ENCODE measurements at places on chromosomes 3 and 15.

DNA sequence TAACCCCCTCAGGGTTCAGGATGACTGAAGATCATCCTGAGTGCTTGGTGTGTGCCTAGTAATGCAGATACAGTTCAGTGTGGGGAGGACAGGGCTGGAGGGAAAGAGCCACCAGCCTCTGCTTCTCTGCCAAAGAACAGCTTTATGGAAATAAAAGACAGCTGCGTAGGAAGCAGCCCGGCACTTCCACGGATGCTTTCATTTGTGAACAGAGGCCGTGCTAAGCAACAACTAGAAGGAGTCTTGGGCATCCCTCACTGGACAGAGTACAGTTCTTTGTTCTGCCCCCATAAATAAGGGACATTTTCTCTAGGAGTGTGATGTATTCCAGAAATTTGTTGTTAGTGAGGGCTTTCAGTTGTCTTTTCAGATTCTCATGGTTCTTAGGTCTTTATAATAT is 194.8 kb upstream of the RGMA start:
- no peak for DNase-seq

DNA sequence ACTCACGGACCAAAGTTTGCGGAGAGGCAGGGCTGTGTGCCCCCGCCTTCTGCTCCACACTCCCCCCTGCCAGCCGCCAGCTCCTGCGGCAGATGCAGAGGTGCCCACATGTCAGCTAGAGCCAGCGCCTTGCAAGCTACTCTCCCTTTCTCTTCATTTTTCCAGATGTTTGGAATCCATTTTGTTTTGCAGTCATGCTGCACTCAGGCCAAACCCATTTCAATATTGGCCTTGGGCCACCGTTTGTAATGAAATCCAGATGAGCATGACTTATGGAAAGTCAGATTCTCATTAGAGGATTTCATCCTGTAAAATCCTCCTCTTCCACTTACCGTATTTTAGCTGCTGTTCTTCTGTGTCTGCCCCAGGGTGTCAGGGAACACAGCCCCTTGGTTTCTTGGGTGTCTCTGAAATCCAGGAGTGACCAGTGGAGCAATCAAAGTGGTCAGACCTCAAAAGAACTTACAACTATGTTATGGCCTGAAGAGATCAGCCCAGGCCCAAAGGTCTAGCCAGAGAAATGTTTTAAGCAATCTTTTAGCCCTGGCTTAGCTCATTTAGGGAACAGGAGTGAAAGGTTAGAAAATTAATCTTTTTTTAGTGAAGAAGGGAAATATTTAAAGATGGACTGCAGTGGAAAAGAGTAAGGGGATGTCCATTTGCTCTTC is 65.8 kb downstream of the AAGAB start:
- DNase-seq: no peak

DNA sequence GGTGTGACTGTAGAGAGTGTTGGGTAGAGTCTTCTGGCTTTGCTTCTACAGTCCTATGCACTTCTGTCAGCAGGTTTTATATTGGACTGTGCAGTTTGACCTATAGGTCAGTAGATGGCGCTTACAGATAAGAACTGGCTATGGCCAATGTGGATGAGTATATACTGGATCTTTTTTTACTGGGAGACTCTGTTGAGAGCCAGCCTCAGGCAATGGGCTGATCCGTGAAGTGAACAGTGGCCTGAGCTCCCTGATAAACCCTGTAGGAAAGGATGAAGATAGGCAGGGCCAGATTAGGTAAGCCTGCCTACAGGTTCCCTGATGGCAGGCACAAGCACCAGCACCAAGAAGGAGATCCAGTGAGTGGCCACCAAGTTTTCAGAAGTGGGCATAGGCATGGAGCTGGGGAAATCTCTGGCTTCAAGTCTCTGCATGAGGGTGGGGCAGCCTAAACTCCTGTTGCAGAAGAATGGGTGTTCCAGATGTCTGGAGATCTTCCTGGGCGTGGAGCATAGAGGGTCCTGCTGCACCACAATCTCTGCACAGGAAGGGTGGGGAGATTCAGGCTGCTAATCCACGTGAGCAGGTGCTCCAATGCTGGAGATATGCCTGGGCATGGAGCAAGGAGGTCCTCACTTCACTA is 326.0 kb upstream of the SGO1 start:
- DNase-seq: no peak

DNA sequence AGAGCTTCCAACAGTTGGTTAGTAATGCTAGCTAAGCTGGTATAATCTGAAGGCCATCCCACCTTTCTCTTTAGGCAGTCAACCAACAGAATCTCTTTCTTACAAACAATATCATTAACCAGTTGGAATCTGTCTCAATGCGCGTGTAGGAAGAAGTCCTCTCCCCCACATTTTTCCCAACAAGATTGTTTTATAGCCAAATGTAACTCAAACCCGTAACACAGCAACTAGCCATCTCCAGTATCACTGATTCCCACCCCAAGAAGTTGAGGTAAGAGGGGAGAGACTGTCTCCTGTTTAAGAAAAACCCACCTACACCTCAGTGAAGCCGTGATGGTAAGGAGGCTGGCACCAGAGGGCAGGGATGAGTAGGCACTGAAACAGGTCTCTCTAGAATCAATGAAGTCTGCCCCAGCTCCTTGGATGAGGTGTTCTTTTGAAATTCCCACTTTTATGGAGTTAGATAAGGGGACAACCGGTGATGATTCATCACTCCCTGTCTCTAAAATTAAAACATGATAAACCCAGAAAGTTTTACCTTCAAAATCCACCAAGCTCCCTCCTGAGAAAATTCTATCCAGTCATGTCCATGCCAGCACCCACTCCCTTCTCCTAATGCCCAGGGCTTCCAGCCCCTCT is 30.9 kb downstream of the CDC25A start:
- no peak for DNase-seq

DNA sequence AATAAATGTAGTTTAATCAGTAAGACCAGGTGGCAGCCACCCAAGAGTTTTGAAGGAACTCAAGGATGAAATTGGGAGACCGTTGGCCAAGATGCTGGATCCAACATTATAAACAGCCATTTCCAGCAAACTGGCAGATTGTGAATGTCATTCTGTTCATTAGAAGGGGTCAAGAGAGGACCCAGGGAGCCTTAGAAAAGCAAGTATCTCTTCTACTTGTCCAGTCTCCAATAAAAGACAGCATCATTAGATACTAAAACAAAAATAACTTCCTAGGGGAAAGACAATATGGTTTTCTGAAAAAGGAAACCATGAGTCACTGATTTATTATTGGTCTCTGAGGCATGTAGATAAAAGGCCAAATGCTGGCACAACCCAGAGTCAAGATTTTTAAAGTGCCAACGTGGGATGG is 67.9 kb downstream of the GADL1 start:
- DNase-seq: no peak

DNA sequence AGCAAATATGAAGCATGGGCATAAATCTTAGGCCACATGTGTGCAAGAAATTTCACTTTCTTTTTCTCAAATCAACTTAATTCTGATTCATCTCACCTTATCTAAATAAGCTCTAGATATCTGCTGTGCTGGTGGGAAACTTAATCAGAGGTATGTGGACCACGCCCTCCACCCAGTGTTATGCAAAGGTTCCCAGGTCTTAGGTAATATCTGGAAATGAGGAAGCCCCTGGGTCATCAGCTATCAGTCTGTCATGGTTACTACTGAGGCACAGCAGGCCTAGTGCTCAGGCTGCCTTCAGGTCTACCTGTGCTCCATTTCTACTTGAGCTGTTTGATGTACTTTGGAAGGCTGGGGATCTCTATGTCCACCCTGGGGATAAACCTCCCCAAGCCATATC is 134.4 kb upstream of the KCNH8 start:
- no peak for DNase-seq

- no peak for DNase-seq
These were observed 74.5 kb downstream of the RAB7A start for GRCh38 chr3:128800241-128801187.

- no peak for DNase-seq
These were observed 103.6 kb upstream of the BFSP2 start for GRCh38 chr3:133295944-133296917.

GRCh38 chr15:60384053-60384452 is 13.7 kb downstream of the ANXA2 start:
- DNase-seq: no peak

- no peak for DNase-seq
These were observed 25.4 kb downstream of the EDEM1 start for GRCh38 chr3:5212628-5213573.

- DNase-seq: no peak
These were observed 26.6 kb downstream of the CCPG1 start for GRCh38 chr15:55381595-55381994.

DNA sequence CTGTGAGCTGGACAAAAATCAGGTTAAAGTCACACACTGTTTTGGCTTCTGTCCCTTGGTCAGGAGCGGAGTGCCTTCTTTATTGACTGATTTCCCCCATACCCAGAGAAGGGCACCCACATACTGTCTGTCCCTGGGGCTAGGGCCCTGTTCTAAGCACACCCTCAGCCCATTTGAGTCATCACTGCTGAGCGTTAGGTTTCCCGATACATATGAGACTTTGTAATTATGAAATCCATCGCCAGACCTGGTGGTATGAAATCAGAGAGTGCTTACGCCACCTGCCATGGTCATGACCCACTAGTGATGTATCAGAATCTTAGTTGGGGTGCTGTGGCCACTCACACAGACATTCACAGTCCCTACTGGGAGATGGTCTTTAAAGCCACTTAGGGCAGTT is 96.8 kb downstream of the CHDH start:
- no peak for DNase-seq

- DNase-seq: no peak
These were observed 46.9 kb upstream of the NEDD4 start for GRCh38 chr15:56040081-56041035.

DNA sequence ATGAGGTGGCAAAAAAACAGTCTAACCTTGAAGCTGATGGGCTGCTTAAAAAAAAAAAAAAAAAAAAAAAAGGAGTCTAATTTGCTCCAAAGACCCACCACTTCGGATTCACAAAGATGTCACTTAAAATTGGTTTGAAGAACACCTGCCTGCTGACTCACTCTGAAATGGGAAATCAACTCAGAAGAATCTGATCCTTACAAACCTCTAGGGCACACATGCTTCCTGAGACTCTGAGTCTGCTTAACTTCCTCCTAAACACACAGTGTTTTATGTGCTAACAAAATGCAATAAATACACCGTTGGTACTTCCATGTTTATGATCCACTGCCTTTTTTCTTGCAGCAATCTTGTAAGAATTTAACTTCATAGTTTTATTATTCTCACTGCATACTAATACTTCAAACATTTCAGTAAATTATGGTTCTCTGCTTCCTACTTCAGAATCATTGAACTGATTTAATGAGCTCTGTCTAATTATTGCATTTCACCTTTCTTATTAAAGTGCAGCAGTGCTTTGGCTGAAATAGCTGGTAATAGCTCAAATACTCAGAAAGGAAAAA is 73.0 kb upstream of the FRMD4B start:
- DNase-seq: no peak

- no peak for DNase-seq
These were observed 8.1 kb downstream of the PPM1M start for GRCh38 chr3:52253314-52254304.

- no peak for DNase-seq
These were observed 25.4 kb upstream of the AVEN start for GRCh38 chr15:34064438-34064837.

- DNase-seq: no peak
These were observed 120.7 kb downstream of the FNDC3B start for GRCh38 chr3:172159962-172160538.

GRCh38 chr15:48423342-48423741 is 92.1 kb downstream of the DUT start:
- DNase-seq: no peak

DNA sequence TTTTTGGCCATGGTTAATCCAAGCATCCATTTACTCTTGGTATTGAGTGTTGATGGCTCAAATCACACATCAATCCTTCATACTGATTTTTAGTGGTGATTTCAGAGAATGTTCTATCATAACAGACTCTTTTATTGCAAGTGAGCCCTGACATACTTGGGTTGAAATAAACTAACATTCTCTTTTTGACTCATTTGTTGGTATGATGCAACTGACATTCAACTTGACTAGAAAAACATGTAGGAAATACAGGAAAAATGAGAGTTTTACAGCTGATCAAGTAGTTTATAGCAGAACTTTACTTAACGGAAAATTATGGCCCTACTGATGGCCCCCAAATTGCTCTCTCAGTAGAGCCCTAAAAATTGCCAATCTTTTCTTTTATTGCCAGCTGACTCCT is 173.9 kb upstream of the CD96 start:
- DNase-seq: no peak

- no peak for DNase-seq
These were observed 1.4 kb upstream of the GHSR start for GRCh38 chr3:172449466-172450149.

- DNase-seq: no peak
These were observed 76.6 kb upstream of the DLG1 start for GRCh38 chr3:197375001-197375441.

DNA sequence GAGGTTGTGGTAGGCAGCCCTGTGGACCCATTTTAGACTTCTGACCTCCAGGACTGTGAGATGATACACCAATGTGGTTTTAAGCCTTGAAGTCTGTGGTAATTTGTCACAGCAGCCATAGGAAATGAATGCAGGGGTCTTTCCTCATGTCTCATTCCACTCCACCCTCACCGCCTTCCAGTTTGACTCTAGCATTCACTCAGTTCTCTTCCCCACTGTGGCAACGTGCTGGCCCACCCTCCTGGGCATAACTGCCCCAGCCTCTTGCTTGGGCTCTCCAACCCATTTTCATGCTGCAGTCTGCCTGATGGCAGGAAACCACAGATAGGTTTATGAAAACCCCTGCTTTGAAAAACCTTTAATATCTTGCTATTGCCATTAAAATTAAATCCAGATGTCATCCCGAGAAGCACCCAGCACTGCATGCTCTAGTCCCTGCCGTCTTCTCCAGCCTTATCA is 7.3 kb upstream of the TRNT1 start:
- DNase-seq: no peak

GRCh38 chr3:9681723-9682081 is 21.9 kb upstream of the CPNE9 start:
- no peak for DNase-seq

GRCh38 chr3:94972066-94972465 is 909.2 kb downstream of the NSUN3 start:
- no peak for DNase-seq

GRCh38 chr3:42273361-42273760 is 7.4 kb upstream of the CCK start:
- no peak for DNase-seq
